Renal pelvis (tissue), 12 donors: ENCODE measurements at places on chromosomes 5 and 9. TPM values are rescaled to one million over a fixed set of nuclear protein-coding genes. Genes with fewer than 3 reads are reported as not detected.

The COL23A1 gene
- polyA plus RNA-seq: 9.0 TPM

The PDGFRB gene
- 137 TPM for polyA plus RNA-seq

The ADAMTSL2 gene
- polyA plus RNA-seq: 1.6 TPM

The C5orf52 gene
- not detected for polyA plus RNA-seq

The BDP1 gene
- 37.4 TPM for polyA plus RNA-seq

The SPATA31A3 gene
- not detected for polyA plus RNA-seq

The STPG3 gene
- polyA plus RNA-seq: 3.9 TPM

The CCDC69 gene
- polyA plus RNA-seq: 5.2 TPM

The TICAM2 gene
- polyA plus RNA-seq: 3.7 TPM

The PCDHGB6 gene
- 7.8 TPM for polyA plus RNA-seq

The ELOVL7 gene
- polyA plus RNA-seq: 16.1 TPM

DNA sequence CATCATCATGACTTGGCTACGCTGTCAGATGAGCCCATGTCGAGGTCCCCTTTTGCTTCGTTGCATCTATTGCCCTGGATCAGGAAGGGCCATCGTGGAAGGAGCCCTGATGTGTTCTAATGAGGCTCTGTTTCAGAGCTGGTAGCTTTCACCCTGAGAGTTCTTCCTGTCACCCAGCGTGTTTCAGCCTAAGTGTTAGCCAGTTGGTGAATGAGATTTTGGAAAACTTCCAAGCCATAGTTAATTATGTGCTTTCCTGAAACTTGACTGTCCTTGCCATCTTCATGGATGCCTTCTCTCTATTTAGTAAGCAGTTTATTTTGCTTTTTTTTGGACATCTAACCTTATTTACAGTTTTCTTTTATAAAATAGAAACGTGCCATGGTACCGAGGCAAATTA, 1695.4 kb upstream of the WWC1 start:
- no peak for DNase-seq

- DNase-seq: no peak
These were observed 278.2 kb downstream of the PLK2 start for GRCh38 chr5:58181578-58182286.

GRCh38 chr9:91056917-91057316, 255.3 kb downstream of the SYK start:
- DNase-seq: no peak

DNA sequence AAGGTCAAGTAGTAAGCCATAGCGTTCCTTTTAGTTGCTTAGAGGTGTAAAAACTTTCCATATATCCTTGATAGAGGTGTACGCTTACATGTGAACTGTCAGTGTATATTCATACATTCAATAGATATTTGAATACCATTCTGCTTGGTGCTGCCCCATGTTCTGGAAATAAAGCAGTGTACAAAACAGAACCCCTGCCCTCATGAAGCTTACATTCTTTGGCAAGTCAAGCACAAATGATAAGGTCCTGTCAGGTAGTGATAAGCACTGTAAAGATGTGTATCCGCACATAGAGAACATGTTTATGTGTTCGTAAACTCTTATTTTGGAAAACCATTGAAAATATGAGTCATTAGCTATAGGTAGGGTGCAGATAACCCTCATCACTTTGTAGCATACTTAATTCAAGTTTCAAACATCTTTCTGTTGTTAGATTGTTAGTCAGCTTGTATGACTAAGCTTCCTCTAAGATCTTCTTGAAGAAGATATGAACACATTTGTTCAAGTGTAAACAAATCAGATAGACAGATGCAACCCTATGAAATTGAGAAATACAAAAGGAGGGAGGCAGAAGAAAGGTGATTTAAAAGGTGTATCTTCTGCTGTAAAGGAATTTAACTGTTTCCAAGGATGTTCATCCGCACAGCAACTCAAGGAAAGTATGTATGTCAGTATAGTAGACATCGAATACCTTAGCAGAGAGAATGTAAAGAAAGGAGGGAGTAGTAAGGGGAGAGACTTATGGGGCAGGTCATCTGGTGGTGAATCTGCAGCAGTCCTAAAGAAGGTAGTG, 1.6 kb downstream of the GTF3C4 start:
- DNase-seq: no peak

DNA sequence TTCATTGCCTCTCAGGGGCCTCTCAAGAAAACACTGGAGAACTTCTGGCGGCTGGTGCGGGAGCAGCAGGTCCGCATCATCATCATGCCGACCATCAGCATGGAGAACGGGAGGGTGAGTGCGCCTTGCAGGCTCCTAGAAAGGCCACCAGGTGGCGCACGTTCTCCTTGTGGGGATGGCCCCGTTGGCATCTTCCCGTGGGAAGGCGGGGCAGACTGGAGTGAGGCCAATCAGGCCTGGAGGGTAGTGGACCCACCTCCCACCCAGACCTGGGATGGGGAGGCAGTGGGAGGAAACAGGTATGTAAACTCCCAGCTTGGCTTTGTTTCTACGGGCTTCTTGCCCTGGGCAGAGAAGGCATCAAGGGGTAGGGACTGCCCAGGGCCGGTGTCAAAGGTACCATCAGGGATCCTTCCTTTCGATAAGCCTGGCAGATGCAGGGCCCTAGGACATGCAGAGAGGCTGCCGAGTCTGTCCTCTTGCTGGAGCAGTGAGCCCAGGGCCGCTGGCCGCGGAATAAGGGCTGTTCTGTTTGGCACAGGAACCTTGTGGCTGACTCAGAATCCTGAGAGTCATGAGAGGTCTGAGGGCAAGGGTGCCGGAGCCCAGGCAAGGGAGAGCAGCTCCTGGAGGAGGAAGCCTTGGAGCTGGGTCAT, 18.9 kb upstream of the SPTLC1 start:
- DNase-seq: peak; percentile 71

DNA sequence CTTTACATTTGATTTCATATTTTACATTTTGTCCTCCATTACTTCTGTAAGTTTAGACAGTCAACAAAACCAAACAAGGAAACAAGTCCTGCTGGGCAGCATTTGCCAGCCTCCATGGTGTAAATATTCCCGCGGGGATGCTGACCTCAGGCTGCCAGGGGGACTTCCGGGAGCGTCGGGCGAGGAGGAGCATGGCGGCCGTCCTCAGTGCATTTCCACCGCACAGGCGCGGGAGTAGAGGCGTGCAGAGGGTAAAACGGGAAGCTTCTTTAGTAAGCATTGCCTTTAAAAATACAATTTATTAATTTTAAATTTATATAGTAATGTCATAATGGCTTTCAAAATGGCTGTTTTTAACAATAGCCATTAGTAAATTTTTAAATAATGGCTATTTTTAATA, 385.3 kb upstream of the IRX4 start:
- DNase-seq: no peak

- peak; percentile 80 for DNase-seq
These were observed 197.0 kb upstream of the VLDLR start for GRCh38 chr9:2424619-2425033.

- DNase-seq: no peak
These were observed 3.6 kb upstream of the STING1 start for GRCh38 chr5:139486201-139486600.

GRCh38 chr5:138985256-138985655, 110.1 kb upstream of the LRRTM2 start:
- no peak for DNase-seq

GRCh38 chr5:172477466-172477865, 23.1 kb upstream of the SH3PXD2B start:
- DNase-seq: no peak

GRCh38 chr9:135711881-135712280, 9.9 kb downstream of the KCNT1 start:
- DNase-seq: no peak

DNA sequence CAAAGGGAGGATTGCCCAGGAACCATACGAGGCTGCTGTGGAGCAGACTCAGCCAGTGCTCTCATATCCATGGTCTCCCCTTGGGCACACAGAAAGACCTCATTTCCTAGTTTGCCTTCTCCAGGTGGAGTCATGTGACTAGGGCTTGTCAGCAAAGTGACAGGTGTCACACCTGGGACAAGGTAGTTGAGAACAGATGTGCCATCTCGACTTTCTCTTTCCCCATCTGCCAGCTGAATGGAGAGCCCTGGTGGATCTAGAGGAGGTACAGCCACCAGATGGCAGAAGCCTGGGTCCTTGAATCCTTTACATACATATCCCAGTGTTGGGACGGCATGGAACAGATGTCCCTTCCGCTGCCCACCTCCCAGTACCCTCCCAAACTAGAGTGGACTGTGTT, 42.9 kb upstream of the ALDOB start:
- DNase-seq: no peak

DNA sequence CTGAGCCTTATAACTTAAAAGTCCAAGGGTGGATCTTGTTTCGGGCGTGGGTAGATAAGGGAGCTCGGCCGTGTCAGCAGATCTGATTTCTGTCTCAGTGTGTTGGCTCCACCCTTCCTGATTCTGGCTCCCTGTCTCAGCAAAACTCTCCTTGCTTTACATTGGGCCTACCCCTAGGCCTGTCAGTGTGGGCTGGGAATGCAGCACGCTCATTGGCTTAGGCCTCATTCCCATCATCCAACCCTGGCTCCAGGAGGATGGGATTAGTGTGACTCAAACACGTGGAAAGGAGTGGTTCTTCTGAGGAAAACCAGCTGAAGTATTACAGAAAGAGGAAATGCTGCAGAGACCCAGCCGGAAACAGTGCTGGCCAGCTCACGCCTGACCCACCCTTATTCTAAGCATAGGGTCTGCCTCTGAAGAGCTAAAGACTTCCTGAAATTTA, 59.9 kb downstream of the ZFAND5 start:
- DNase-seq: peak; percentile 77
